Activated CD4-positive, alpha-beta T cell treated with anti-CD3 and anti-CD28 coated beads for 36 hours (primary cell): ENCODE measurements at places on chromosomes 13 and 19. TPM values are rescaled to one million over a fixed set of nuclear protein-coding genes. Genes with fewer than 3 reads are reported as not detected.

DNA sequence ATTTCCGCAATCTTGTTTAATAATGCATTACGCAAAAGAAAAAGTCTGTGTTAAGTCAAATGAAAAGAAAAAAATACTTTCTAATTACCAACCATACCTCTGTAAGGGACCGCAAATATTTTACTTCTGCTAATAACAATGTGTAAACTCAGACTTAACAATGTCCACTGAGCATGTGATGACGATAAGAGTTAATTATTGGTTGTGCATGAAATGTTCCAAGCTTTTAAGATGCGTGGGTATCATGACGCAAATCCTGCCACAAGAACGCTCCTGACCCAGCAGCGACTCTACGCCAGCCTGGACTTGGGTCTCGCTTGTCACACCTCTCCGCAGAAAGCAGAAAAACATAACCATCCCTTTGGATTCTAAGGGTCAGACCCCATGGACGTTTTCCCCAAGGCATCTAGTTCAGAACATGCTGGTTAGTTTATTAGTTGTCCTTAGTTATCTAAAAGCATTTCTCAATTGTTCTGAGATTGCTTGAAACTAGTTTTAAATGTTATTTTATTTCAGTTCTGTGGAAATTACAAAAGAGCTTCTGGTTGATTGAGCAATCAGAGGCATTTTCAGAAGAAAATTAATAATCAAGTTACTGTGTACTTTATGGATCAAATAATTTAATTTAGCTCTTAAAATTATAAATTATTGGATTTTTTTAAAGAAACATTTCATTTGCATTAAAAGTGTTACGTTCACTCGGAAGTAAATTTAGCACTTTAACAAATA is 779.9 kb upstream of the ARGLU1 start:
- DNase-seq = no peak

Gene SUPT20H
- 67.2 TPM for total RNA-seq

DNA sequence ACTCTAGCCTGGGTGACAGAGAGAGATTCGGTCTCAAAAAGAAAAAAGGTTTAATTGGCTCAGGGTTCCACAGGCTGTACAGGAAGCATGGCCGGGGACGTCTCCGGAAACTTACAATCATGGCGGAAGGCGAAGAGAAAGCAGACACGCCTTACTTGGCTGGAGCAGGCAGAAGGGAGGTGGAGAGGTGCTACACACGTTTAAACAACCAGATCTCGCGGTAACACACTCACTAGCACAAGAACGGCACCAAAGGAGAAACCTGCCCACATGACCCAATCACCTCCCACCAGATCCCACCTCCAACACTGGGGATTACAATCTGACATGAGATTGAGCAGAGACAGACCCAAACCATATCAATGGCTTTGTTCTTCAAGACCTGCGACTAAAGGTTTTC is 12.8 kb downstream of the CASP14 start:
- DNase-seq = no peak

- no peak for DNase-seq
These were observed 1.3 kb upstream of the DNAJC15 start for GRCh38 chr13:43021926-43022670.

Gene GATAD2A
- total RNA-seq = 123 TPM

DNA sequence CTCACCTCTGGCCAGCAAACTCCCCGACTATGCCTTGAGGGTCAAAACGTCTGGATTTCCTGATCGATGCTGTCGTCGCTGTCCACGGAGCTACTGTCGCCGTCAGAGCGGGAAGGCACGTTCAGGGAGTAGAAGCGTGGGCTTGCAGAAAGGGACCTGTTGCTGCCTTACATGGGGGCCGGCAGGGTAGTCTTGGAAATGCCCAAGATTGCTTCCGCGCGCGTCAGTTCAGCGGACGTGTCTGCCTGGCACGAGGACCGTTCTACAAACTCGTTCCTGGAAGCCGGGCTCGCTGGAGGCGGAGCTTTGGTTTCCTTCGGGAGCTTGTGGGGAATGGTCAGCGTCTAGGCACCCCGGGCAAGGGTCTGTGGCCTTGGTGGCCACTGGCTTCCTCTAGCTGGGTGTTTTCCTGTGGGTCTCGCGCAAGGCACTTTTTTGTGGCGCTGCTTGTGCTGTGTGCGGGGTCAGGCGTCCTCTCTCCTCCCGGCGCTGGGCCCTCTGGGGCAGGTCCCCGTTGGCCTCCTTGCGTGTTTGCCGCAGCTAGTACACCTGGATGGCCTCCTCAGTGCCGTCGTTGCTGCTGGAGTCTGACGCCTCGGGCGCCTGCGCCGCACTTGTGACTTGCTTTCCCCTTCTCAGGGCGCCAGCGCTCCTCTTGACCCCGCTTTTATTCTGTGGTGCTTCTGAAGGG is 15.4 kb downstream of the RB1 start:
- DNase-seq = peak; percentile 53

DNA sequence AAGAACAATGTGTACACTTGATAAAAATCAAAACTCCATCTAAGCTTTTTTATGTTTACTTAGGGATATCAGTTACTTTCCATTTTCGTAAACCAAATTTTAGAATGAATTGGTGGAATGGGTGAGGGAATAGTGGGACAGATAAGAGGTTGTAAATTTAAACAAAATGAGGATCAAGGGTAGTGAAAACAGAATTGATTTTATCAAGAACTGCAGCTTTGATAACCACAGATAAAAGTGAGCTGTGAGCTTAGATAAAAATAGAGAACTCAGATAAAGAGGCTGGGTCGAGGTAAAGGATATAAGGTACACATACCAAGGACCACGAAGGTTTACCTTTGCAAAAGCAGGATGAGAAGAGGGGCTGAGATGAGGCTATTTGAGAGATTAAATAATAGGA is 813.2 kb upstream of the GPC6 start:
- no peak for DNase-seq

Gene ATP8B3
- 8.4 TPM for total RNA-seq

Gene NLRP4
- not detected for total RNA-seq

DNA sequence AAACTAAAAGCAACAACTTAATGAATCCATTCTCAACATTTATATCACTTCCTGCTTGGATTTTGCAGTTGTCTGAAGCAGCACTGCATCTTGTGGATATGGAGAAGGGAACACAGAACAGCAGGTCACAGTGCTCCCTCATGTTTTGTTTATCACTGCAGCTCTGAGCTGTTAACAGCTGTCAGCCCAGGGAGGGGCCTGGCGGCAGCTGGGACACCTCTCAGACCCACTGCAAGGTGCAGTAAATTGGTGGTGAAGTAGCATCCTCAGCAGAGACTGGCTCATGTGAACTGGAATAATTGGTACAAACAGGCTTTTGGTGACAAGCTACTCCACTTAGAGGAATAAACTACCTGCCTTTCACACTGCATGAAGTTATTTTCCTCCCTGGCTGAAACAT is 170.4 kb downstream of the LIG4 start:
- no peak for DNase-seq
